ENCODE measurements at places on chromosomes 7 and 10.
A peak's percentile ranks its signal among the peaks of the same experiment; 100 is the strongest.

- no peak for DNase-seq
Measured at GRCh38 chr10:130015075-130015695, 51.1 kb upstream of the EBF3 start.

DNA sequence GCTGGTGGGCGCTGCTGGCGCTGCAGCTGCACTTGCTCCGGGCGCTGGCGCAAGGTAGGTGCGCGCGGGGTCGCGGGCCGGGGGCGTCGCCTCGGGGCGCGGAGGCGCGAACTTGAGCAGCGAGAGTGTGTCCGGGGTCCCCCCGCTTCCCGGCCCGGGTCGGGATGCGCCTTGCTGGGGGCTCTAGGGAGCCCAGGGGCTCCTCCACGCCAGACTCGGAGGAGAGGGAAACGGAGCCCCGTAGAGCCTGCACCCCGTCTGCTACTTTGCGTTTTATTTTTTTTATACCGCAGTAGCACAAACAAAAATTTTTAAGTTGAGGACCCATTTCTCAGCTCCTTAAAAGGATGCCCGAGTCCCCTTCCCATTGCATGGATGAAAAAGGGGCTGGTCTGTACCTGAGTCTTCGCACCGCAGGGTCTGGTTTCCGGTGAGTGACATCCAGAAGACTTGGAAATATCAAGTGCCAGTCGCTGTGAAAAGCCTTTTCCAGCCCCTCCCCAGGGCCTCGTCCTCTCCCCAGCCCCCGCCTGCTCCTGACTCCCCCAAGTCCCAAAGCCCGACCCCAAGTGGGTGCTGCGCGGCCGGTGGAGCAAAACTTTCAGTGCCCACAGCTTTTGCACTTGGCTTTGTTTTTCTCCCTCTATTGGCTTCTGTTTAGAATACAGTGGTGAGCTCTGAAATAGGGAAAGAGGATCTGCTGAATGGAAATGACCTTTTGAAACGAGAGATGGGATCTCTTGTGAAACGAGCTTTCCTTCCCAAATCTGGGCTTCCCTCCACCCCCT, 973 bp downstream of the SDK1 start:
- peak; percentile 43 for DNase-seq

DNA sequence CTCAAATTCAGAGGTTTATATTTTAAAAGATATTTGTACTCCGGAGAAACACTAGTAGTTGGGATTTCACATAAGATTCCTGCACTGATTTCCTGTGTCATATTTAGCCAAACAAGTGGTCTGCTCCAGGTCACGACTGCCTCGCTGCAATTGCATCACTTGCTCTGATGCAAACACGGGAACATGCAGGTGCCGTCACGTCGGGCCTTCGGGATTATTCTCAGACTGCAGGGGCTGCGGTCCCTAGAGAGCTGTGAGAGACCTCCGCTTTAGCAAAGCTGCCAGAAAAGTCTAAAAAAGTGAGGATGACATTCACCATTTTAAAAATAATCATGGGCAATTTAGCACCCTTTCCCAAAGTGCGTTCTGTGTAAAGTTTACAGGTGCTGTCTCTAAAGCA, 93.5 kb upstream of the DDC start:
- DNase-seq: no peak

DNA sequence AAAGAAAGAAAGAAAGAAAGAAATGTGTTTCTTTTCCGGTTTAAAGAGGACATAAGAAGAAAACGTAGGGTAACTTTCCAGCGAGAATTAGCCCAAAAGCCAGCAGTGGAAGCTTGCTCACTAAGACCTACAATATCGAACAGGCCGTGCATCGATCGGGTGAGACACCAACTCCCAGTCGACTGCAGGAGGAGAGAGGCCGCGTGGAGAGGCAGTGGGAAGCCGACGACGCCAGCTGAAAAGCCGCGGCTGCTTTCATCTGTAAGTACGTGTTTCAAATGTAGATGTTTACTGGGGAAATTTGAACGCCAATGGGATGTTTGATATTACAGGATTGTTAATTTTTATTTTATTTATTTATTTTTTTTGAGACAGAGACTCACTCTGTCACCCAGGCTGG, 28.6 kb upstream of the GIMAP8 start:
- DNase-seq: no peak

DNA sequence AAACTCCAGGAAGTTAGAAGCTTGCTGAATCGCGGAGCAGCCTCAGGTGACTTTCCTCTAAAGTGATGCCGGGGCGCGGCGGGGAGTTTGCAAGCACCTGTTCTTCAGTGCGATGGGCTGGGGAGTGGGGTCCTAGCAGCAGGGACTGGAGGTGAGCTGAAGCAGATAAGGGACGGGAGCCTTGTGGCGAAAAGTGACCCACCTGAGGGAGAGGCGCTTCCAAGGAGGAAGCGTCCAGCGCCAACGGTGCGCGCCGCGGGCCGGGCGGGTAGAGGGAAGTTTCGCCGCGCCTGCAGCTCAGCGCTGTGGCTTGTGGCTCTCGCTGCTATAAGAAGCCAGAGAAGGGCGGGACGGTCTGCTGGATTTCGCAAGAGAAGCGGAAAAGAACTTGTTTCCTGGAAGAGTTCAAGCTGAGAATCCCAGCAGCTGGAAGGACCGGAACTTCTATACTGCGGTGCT, at the start of gene STEAP4:
TSS of gene STEAP4 (minus strand) at position 305 of the 459 bp plus-strand sequence. CDS start 22,625 bp downstream, outside the sequence.
- DNase-seq: no peak

GRCh38 chr7:144903201-144903600, 67.3 kb upstream of the TPK1 start:
- DNase-seq: no peak

DNA sequence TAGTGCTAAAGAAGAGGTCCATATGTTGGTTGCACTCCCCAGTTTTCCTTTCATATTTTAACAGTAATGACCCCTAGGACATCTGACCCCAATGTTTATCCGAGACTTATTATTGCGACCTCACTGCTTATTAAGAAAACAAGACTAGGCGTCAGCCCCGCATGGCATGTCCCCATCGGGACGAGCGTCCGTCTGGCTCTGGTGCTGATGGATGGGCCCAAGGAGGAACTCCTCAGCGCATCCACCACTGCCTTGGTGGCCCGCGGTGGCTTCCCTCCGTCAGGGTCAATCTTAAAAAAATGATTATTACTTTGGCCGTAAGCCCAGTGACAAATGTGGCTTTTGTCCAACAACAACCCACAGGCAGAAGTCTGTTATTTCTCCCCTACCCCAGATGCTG, 40.1 kb upstream of the CXCL12 start:
- DNase-seq: no peak

DNA sequence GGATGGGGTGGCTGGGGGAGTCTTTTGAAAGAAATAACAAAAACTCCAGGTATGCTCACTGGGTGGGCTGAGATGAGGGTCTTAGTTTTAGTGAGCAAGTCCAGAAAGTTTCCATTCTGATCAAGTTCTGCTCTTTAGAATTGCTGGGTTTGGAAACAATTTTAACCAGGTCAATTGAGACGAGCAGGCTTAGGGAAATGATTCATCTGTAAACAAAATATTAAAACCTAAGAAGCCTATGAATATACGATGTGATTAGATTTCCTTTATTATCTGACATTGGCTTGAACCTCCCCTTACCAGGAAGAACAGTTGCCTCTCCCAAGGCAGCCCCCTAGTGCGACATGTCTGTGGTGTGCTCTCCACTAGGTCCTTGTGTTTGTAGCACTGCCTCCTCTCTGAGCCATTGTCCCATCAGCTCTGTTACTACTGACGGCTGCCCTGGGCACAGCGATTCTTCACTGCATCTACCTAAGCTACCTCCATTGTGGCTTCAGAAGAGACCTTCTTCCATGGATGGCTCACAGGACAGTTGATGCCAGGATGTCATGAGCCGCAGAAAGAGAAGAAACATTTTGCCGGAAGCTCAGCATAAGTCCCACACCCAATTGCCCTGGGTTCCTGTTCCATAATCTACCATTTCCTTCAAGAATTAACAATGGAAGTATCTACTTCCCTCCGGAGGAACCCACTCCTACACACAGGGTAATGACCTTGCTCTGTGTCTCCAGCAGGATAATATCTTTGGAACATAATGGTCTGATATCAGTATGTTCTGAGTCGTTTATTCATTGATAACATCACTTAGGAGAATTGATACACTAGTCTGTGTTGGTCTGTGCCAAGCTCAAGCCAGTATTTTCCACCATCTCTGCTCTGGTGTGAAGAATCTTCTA, 95.1 kb upstream of the ITGB1 start:
- no peak for DNase-seq
